Activated T-cell treated with anti-CD3 and anti-CD28 coated beads for 48 hours (primary cell): ENCODE measurements at places on chromosomes 1 and 21.

- DNase-seq, result no peak
These were observed 25.6 kb upstream of the CDC42BPA start for GRCh38 chr1:227343727-227344551.

GRCh38 chr1:33301273-33301984 is 19.5 kb downstream of the A3GALT2 start:
- DNase-seq, result no peak

GRCh38 chr1:182851825-182852224 is 12.7 kb downstream of the DHX9 start:
- no peak for DNase-seq

DNA sequence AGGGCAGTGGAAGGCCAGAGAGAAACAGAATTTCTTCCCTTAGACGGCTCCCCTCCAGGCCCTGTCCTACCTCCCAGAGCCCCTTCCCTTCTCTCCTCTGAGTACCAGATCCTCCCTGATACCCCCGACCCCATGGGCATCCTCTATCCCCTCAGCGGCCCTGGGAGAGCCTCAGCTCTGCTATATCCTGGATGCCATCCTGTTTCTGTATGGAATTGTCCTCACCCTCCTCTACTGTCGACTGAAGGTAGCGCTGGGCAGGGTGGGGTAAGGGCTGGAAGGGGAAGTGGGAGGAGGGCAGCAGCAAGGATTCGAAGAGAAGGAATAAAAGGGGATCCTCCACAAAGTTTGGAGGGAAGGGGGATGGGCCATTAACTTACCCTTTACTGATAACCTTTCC is 2.7 kb downstream of the FCER1G start:
- no peak for DNase-seq

DNA sequence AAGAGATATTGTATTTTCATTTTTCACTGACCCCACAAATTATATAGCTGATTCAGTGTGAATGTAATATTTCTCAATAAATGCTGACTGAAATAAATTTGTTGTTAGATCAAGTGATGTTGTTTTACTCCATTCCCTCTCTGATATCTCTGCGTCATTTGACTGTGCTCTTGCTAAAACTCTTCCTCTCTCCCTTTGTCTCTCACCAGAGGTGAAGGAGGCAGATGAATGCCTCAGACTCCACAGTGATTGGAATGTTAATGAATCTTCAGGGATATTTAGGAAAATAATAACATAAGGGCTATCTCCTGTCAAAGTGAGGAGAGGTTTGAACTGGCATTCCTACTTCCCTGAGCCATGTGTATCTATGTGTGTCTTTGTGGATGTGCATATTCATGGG is 3.7 kb downstream of the CD1E start:
- no peak for DNase-seq

GRCh38 chr1:54542962-54543539 is 5.0 kb upstream of the ACOT11 start:
- DNase-seq, result no peak

DNA sequence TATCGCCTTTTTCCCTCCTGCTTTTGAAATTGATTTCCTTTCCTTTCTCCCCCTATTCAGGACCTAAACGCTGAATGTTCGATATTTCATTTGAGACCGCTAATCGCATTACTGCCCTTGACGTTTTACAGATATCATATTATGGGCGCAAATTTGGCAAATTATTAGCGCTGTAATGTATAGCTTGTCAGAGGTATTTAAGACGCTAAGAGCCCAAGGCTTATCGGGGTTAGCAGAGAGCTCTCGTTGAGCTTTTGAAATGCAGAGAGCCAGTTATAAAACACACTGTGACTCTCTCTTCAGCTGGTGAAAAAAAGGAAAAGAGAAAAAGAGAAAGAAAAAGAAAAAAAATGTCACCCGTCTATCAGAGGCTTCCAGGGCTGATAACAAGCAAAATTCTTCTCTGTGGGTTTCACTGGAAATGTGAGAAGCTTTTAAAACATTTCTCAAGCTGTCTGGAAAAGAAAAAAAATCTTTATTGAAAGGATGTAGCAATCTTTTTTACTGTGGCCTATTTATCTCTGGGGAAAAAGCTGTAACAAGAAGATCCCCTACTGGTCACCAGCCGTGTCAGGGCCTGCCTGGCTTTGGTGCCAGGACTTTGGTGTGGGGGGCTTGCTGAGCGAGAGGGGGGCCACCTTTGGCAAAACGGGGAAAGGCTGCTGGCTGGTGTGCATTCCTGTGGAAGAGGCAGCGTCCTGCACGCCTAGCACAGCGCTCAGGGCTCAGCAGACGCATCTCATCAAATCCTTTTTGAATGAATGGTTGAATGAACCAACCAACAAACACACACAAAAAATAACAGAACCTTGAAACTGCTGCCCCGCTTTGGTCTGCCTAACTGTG is 119.8 kb downstream of the RNF220 start:
- no peak for DNase-seq

- no peak for DNase-seq
These were observed 11.3 kb downstream of the BTG2 start for GRCh38 chr1:203316626-203317093.
